ENCODE measurements at places on chromosomes 7 and 10.

- DNase-seq: no peak
These were observed 35.6 kb downstream of the YKT6 start for GRCh38 chr7:44236333-44236728.

GRCh38 chr7:80950550-80950967 is 31.7 kb upstream of the SEMA3C start:
- no peak for DNase-seq

GRCh38 chr7:128270826-128271272 is 29.8 kb downstream of the LEP start:
- no peak for DNase-seq

DNA sequence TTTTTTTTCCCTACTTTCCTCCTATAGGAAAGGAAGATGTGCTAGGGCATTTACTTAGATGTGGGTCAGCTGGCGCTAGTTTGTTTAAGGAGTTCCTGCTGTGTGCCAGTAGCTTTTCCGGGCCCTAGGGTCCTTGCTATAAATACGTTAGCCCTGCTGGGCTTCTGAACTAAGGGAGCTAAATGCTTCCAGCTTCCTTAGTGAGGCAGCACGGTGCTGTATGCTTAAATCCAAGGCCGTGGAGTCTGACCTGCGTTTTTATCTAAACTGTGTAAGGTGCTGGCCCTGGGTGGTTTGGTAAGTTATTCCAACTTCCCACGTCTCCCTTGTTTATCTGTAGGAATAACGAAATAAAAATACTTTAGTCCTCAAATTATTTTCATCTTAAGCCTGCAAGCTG is 594 bp downstream of the TDRD1 start:
- no peak for DNase-seq

DNA sequence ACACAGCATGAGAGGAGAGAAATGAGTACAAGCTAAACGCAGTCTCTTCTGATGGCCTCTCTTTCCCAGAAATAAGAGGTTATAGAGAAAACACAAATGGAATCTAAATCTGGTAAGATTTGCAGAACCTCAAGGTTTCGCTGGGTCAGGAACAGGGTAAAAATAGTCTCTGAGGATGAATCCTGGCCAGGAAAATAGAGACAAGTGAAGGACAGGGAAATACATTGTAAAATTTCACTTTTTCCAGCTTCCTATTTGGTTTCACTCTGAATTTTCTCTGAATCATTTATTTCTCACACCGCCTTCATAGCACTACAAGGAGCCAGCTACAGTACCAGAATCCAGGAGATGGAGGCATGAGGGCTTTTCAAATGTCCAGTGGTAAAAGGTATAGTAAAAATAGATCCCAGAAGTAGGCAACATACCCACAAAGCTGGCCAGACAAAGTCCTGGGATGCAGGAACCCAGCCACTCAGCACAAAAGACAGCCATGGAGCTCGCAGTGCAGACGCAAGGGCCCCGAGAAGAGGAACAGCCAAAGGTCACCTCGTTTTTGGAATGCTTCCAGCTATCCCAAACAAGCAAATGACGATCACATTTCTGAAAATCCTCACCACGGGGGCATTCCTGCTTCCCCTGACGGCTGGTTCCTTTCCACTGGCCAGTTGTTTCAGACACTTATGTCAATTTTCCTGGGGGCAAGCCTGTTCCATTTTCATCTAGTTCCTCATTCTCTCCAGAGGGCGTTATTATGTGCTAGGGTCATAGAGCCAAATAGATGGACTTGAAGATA is 21.5 kb upstream of the IKZF1 start:
- no peak for DNase-seq

DNA sequence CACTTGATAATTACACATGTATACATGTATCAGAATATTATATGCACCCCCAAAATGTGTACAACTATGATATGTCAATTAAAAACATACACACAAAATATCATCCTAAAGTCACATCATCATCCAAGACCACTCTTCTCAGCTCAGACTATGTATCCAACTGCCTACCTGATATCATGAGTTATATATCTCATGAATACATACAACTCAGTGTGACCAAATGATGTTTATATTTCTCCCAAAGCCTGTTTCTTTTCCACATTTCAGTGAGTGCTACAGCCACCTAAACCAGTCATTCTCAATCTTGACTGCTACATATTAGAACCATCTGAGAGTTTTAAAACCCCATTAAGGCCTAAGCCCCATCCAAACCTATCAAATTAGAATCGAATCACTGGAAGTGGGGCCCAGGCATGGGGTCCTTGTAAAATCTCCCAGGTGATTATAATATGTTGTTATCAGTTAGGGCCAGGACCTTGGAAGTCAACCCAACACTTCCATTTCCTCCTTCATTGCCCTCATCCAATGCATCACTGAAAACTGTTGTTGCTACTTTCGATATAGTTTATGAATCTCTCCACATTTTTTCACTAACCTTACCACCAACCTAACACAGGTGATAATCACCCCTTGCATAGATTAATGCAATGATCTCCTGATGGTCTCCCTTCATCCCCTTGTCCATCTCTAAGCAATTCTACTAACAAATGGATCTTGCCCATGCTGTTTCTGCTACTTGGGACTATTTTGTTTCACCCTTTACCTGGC is 53.8 kb upstream of the ITGB8 start:
- no peak for DNase-seq

DNA sequence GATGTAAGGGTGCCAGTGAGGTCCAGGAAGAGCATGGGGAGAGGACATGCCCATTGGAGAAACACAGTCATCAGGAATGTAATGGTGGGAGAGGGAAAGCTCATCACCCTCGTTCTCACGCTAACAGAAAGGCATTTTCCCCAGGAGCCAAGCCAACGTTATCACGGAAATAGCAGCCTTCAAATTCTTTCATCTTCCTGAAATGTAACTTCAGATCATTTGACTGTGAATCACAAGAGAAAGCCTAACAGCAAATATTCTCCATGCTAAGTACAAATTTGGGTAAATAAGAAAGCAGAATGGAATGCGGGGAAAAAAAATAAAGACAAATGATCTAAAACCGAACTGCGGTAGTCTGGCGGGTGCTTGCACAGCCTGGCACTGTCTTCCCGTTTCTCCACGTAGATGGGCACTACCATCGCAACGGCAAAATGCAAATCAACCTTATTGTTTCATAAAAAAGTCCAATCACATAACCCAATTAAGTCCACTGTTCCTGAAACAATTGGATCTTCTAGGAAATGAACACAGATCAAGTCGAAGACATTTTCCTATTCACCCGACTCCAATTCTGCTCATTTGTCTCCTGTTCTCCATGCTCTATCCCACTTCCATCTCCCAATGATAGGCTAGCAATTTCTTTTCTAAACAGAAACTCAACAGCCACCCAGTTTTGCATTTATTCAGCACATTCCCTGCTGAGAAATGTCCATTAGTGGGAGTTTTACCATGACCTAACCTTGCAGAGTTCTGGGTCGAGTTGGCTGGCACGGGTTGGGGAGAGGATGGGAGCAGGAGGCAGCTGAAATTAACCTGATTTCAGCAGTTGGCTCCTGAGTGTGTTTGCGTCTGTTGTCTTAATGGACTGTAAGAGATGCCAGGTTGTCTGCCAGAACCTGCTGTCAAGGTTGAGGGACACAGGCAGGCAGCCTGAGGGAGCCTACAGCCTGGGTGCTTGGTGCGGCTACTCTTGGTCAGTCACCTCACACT is 74.6 kb upstream of the FRMD4A start:
- DNase-seq: no peak

GRCh38 chr10:125602825-125603224 is 80.1 kb downstream of the TEX36 start:
- DNase-seq: no peak

- no peak for DNase-seq
These were observed 8.9 kb downstream of the CDK14 start for GRCh38 chr7:90605055-90605454.

- no peak for DNase-seq
These were observed 54.3 kb upstream of the SGCE start for GRCh38 chr7:94710256-94710655.

DNA sequence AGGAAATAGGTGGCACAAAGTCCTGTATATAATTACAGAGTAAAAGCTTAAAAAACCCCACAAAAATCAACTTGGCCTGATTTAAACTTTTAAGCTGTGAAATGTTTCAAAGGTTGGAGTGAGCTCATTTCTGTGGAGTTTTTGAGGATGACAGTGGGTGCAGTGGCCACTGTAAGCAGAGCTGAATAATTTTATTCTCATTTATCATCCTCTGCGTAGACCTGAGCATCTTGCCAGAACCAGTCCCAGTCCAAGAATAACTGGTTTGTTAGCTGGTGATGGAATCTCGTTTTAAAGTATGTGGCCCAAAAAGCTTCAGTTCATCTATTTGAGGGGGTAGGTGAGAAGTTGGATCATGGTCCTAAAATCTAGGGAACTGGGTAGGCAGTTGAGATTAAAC is 4.4 kb downstream of the BMPER start:
- no peak for DNase-seq

GRCh38 chr10:86960863-86961434 is 2.5 kb downstream of the SNCG start:
- DNase-seq: no peak

DNA sequence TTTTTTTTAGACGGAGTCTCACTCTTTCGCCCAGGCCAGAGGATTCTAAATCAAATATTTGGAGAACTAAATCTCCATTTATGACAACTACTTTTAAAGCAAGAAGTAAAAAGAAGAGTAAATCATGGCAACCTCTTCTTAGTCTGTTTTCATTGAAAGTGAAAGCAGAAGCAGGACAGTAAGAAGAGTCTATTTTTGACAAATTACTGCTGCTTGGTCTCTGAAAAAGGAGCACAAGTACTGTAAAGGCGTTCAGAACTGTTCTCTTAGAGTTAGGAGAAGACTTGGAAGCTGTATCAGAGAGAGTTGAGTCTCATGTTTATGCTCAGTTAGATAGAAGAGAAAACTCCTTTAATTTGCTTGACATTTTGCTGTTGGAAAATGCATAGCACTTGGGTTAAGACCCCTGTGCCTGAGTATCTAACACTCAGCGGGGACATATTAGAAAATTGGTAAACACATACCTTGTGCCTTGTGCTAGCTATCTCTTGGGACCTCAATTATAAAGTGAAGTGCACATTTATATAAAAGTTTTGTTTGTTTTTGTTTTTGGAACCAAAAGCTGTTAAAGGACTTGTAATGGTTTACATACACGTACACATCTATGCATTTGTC is 433.0 kb downstream of the ANKRD7 start:
- no peak for DNase-seq

- DNase-seq: peak; percentile 93
These were observed at the start of gene TMUB1 for GRCh38 chr7:151083071-151083823. TMUB1 (minus strand) TSS chr7:151083493; CDS start chr7:151082563, 930 bp downstream.
